Large intestine (tissue), 12 donors: ENCODE measurements at places on chromosomes 11 and 22.

GRCh38 chr22:47610764-47611163, 848.3 kb downstream of the TBC1D22A start:
- DNase-seq, result no peak

- peak; percentile 74 for DNase-seq
Observed at GRCh38 chr11:75280227-75280701, 39.7 kb downstream of the TPBGL start.

GRCh38 chr11:74605403-74605802, 13.0 kb downstream of the POLD3 start:
- DNase-seq, result no peak

DNA sequence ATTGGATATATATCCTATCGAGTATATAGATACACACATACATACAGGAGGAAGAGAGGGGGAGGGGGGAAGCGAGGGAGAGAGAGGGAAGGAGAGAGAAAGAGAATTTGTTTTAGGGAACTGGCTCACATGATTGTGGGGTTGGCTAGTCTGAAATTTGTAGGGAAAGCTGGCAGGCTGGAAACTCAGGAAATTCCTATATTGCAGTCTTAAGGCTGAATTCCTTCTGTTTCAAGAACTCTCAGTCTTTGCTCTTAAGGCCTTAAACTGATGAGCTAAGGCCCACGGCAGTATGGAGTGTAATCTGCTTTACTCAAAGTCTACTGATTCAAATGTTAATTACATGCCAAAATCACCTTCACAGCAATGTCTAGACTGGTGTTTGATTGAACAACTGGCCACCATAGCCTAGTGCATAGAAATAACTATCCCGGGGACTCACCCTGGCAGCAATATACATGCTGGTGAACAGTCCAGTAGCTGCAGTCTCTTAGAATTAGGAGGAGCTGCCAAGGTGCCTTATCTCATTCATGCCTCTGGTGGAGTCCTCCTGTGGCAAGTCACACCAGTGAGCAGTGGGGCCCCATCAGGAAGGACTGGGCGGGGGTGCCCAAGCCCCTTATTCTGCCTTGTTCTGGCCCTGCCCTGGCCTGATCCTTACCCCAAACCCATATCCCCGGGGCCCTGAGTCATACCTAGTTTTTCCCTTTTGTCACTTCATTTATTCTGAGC, 59.7 kb upstream of the AMPD3 start:
- DNase-seq, result no peak
